ENCODE measurements at places on chromosomes 5 and 9. TPM values are rescaled to one million over a fixed set of nuclear protein-coding genes. Genes with fewer than 3 reads are reported as not detected.

The SYK gene
- not detected for total RNA-seq

The GFPT2 gene
- total RNA-seq, result 18.8 TPM

The SURF6 gene
- 14.6 TPM for total RNA-seq

The LRRTM2 gene
- not detected for total RNA-seq

The FOXE1 gene
- not detected for total RNA-seq

The PCDHB16 gene
- 5.9 TPM for total RNA-seq

The SPATA31A3 gene
- not detected for total RNA-seq

The RNF38 gene
- total RNA-seq, result 22.6 TPM

The FAM78A gene
- total RNA-seq, result 1.4 TPM

The BRD8 gene
- total RNA-seq, result 49.5 TPM

The PFDN1 gene
- total RNA-seq, result 49.0 TPM

The IL6ST gene
- total RNA-seq, result 167 TPM

The PPP2R2B gene
- total RNA-seq, result 0.35 TPM

- H3K4me1 ChIP-seq, result no peaks in the 10 kb centered on the region
- peaks cover 11% of the 10 kb centered on the region for H3K36me3 ChIP-seq
- no peaks in the 10 kb centered on the region for H3K27me3 ChIP-seq
- no peak for DNase-seq
These were observed 24.7 kb upstream of the MAPK9 start for GRCh38 chr5:180316586-180316985.

DNA sequence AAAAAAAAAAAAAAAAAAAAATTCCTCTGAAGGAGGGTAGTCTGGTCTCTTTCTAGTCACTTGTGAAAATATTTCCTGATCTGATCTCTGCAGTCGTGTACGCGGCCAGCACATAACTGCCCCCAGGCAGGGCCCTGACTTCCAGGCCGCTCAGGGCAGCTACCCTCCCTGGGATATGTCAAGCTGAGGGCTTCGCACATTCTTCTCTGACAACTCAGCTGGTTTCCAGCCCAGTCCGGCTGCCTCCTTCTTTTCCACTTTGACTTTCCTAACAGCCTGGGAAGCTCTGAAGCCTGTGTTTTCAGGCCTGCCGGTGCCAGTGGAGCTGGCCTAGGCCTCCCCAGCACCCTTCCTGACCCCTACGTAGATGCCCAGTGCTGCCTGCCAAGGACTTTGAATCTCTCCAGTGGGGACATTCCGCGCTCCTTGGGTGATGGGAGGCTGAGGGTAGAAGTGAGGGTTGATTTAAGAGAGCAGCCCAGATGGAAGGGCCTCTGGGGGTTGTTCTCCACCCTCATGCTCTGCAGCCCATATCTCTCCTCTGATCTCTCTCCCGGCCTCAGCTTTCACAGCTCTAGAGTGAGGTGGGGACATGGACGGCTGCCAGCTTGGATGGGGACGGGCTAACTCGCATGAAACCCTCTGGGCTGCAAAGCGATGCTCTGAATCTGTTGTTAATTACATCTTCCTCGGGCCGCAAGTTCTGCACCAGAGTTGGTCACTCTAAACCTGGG is 20.7 kb downstream of the COL5A1 start:
- peaks cover 86% of the 10 kb centered on the region for H3K4me1 ChIP-seq
- peak overlapping the region; percentile 48 for H3K4me3 ChIP-seq
- peak; percentile 75 for DNase-seq

DNA sequence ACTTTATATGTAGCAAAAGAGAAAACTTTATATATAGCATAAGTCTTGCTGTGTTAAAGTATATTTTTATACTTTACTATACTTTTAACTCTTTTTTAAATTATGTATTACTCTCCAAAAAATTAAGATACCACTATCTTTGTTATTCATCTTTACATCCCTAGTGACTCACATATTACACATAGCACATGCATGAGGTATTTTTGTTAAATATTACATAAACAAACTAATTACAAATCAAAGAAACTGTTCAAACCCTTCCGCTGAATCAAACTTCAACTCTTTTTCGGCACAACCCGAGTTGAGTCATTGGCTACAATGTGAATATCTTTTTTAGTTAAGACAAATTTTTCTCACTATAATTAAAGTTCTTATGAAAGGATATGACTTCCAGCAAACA is 32.1 kb downstream of the NADK2 start:
- H3K4me3 ChIP-seq, result no peak overlapping the region
- peaks cover 29% of the 10 kb centered on the region for H3K36me3 ChIP-seq
- no peak overlapping the region for H3K27ac ChIP-seq
- no peak for DNase-seq
- peaks cover 10% of the 10 kb centered on the region for H3K4me1 ChIP-seq

GRCh38 chr5:75050415-75050814 is 1.9 kb downstream of the GCNT4 start:
- no peak overlapping the region for H3K27ac ChIP-seq
- peaks cover 11% of the 10 kb centered on the region for H3K36me3 ChIP-seq
- H3K4me3 ChIP-seq, result no peak overlapping the region
- H3K4me1 ChIP-seq, result peaks cover 58% of the 10 kb centered on the region
- DNase-seq, result no peak

DNA sequence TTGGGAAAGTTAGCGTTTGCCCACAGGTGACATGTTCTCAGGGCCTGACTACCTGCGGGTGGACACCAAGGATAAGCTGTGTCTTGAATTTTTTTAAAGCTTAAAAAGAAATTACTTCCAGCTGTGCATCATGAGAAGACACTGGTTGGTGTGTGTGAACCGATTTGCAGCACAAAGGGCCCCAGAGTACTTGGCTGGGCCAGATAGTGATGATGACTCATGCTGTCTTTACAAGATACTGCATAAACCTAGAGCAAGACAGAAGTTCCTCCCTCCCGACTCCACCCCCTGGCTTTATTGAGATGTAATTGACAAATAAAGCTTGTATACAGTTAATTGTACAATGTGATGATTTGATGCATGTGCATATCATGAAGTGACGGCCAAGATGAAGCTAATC is 212.8 kb downstream of the NXNL2 start:
- H3K27ac ChIP-seq, result peak overlapping the region; percentile 92
- H3K4me1 ChIP-seq, result peaks cover 48% of the 10 kb centered on the region
- no peak for DNase-seq
- H3K27me3 ChIP-seq, result no peaks in the 10 kb centered on the region
- H3K36me3 ChIP-seq, result no peaks in the 10 kb centered on the region

GRCh38 chr9:8391566-8391965 is 592.0 kb upstream of the DMAC1 start:
- peaks cover 2% of the 10 kb centered on the region for H3K27me3 ChIP-seq
- no peaks in the 10 kb centered on the region for H3K36me3 ChIP-seq
- no peak for DNase-seq
- no peak overlapping the region for H3K4me3 ChIP-seq
- H3K27ac ChIP-seq, result no peak overlapping the region
- peaks cover 5% of the 10 kb centered on the region for H3K4me1 ChIP-seq

DNA sequence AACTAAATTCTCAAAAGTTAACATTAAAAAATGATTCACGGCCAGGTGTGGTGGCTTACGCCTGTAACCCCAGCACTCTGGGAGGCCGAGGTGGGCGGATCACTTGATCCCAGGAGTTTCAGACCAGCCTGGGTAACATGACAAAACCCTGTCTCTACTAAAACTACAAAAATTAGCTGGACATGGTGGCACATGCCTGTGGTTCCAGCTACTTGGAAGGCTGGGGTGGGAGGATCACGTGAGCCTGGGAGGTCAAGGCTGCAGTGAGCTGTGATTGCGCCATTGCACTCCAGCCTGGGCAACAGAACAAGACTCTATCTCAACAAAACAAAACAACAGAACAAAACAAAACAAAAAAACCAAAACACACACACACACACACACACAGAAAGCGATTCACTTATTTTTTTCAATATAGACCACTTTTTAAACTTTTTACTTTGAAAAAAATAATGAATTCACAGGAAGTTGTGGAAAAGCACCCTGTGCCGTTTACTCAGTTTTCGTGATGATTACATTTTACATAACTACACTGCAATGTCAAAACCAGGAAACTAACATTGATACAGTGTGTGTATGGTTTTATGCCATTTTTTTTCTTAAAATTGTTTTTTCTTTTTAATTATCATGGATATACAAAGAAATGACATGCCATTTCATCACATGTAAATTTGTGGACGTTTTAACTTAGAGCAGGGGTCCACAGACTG is 73.7 kb downstream of the TENT4A start:
- no peak overlapping the region for H3K4me3 ChIP-seq
- peaks cover 6% of the 10 kb centered on the region for H3K27me3 ChIP-seq
- peaks cover 1% of the 10 kb centered on the region for H3K36me3 ChIP-seq
- H3K27ac ChIP-seq, result no peak overlapping the region
- H3K4me1 ChIP-seq, result peaks cover 4% of the 10 kb centered on the region

DNA sequence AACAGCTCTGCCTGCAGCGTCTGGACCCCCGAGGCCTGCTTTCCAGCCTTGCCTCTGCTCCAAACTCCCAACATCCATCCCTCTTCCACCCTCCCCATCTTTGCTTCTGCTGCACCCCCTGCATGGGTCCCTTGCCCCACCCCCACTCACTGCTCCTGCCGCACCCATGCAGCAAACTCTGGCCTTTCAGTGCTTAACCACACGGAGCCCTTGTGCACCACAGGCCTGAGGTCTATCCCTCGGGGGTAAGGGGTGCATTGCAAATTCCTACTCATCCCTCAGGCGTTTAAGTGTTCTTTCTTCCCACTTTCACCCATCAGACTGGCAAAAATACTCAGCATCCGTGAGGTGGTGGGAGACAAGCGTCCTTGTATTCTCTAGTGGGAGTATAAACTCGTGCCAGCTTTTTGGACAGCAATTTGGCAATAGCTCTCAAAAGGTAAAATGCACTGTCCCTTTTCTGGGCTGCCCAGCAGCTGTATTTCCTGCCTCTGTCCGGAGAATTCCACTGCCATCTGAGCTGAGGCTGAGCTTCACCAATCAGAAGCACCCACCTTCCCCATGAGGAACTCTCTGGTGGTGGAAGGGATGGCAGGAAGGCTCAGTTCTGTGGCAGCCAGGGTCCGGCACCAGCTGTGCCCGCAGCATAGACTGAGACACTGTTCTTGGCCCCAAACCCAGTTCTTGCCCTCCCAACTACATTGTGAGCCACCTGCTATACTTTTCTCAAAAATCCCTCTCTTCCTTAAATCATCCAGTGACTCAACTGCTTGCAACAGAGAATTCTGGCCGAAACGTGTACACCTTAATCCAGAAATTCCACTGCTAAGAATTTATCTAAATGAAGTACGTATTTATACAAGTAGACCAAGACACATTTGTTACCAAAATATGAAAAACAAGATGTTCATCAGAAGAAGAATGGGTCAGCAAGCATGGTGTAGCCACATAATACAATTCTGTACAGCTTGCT is 15.0 kb downstream of the PSMB7 start:
- H3K36me3 ChIP-seq, result peaks cover 21% of the 10 kb centered on the region
- peaks cover 26% of the 10 kb centered on the region for H3K4me1 ChIP-seq
- DNase-seq, result no peak
- no peaks in the 10 kb centered on the region for H3K27me3 ChIP-seq

DNA sequence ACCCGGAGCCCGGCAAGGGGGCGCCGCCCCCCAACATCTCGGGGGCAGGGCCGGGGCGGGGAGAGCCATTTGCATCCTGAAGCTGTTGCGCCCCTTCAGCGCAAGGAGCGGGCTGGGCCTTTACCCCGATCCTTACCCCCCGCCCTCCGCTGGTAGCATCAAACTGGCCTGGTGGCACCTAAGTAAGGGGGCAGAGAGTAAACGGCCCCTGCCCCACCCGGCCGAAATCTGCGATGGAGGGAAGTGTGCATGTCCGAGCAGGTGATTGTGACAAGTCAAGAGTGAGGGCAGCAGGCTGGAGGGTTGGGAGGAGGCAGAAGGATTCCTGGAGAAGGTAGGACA is 101.2 kb downstream of the ESM1 start:
- peaks cover 3% of the 10 kb centered on the region for H3K27me3 ChIP-seq
- no peaks in the 10 kb centered on the region for H3K36me3 ChIP-seq
- H3K4me3 ChIP-seq, result peak overlapping the region; percentile 44
- no peak overlapping the region for H3K27ac ChIP-seq
- H3K4me1 ChIP-seq, result peaks cover 26% of the 10 kb centered on the region

- no peaks in the 10 kb centered on the region for H3K36me3 ChIP-seq
- no peak for DNase-seq
- peak overlapping the region; percentile 42 for H3K27ac ChIP-seq
These were observed 50.7 kb upstream of the SLC30A5 start for GRCh38 chr5:69042915-69043654.

DNA sequence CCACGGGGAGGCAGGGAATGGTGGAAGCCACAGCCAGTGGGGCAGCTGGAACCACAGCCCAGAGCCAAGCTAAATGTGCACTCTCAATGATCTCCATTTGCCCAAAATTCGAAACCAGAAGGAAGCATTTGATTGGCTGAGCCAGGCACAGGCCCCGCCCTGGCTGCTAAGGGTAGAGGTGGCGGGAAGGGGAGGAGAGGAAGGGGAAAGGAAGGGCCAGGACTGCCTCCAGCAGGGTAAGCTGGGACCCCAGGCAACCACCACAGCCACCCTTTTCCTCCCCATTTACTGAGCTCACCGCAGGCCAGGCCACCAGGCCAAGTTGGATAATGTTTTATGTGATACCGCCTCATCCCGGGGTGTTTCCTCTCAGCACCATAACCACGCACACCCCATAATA is 100.3 kb upstream of the RAPGEF1 start:
- peaks cover 7% of the 10 kb centered on the region for H3K4me1 ChIP-seq
- peaks cover 22% of the 10 kb centered on the region for H3K27me3 ChIP-seq
- H3K36me3 ChIP-seq, result no peaks in the 10 kb centered on the region
- no peak overlapping the region for H3K27ac ChIP-seq
- no peak overlapping the region for H3K4me3 ChIP-seq
- DNase-seq, result no peak

DNA sequence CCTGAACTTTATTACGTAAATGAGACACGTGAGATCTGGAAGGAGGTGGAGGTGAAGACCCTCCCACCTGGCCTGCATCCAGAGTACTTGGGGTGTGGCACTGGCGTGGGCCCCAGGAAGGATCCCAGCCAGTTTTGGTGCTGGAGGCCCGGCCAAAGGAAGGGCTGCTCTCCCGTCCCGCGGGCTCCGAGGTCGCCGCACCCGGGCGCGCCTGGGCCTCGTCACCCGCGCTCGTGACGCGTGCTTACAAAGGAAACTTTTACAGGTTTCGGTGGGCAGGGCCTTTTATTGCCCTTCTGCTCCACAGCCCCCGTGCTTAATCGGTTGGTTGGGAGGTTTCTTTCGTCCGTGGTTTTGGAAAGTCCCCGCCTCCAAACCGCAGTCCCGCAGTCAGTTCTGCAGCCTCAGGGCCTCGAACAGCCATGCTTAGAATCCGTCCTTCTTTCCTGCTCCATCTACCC is 29.2 kb downstream of the CDKN2A start:
- H3K27me3 ChIP-seq, result peaks cover 80% of the 10 kb centered on the region
- H3K27ac ChIP-seq, result peak overlapping the region; percentile 45
- peaks cover 21% of the 10 kb centered on the region for H3K4me1 ChIP-seq
- H3K36me3 ChIP-seq, result peaks cover 25% of the 10 kb centered on the region
- no peak for DNase-seq

GRCh38 chr5:119453040-119453373 is 710 bp downstream of the HSD17B4 start:
- H3K36me3 ChIP-seq, result peaks cover 5% of the 10 kb centered on the region
- H3K4me1 ChIP-seq, result peaks cover 10% of the 10 kb centered on the region
- H3K27me3 ChIP-seq, result no peaks in the 10 kb centered on the region
- H3K4me3 ChIP-seq, result peak overlapping the region; percentile 99

DNA sequence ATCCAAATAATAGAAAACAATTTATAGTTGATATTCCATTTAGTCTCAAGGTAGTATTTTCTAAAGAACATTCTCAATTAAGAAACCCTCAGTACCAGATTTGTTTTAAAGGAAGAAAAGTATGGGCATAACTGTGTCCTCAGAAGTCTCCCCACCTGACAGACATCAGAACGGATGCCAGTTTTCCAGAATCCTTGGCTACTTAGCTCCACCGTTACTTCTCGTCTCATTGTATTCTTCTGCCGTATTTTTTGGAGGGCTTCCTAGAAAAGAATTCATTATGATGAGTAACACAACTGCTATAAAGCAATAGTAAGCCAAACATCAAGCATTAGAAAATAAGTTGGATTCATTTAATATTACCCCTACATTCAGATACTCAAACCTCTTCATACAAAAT is 67.8 kb downstream of the DROSHA start:
- DNase-seq, result no peak
- no peaks in the 10 kb centered on the region for H3K27me3 ChIP-seq
- peaks cover 38% of the 10 kb centered on the region for H3K36me3 ChIP-seq
- peaks cover 18% of the 10 kb centered on the region for H3K4me1 ChIP-seq
- no peak overlapping the region for H3K4me3 ChIP-seq
